ENCODE measurements at places on chromosomes 11 and 22.

GRCh38 chr22:49779211-49779610, 48.5 kb downstream of the BRD1 start:
- no peak for DNase-seq

DNA sequence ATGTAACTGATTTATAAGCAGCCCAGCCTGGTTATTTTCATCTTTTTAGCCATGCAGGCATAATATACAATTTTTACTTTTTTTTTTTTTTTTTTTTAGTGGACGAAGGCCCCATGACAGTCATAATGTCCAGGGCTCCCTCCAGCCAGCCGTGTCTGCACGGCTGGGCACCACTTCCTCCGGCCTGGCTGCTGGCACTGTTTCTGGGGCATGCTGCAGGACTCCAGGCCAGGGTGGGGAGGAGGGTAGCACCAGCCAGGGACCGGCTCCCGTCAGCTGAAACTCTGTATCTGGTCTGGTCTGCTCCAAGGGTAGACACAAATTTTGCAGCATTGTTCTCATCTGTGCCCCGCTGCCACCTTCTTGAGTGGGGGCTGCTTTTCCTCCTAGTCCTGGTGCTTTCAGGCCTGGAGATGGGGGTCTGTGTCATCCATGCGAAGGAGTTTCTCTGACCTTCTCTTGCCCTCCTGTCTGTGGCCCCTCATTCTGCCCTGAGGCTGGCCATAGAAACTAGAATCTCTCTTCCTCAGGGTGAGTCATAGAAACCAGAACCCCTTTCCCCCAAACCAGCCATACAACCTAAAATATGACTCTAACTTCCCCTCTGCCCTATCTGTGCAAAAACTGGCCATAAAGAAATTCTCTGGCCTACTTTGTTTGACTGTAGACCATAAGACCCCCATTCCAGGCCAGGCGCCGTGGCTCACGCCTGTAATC, 9.2 kb upstream of the RRP7A start:
- no peak for DNase-seq

DNA sequence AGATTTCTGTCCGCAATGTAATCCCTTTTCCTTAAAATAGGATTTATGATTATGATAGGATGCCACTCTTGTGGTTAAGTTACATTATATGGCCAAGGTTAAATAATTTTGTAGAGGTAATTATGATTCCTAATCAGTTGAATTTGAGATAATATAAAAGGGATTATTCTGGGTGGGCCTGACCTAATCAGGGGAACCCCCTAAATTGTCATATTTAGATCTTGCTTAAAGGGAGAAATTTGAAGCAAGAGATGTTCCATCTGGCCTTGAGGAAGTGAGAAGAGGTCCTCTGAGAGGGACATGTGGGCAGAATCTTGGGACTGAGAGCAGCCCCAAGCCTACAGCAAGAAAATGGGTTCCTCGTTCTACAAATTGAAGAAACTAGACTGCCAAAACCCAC, 1550.1 kb upstream of the TENM4 start:
- no peak for DNase-seq

DNA sequence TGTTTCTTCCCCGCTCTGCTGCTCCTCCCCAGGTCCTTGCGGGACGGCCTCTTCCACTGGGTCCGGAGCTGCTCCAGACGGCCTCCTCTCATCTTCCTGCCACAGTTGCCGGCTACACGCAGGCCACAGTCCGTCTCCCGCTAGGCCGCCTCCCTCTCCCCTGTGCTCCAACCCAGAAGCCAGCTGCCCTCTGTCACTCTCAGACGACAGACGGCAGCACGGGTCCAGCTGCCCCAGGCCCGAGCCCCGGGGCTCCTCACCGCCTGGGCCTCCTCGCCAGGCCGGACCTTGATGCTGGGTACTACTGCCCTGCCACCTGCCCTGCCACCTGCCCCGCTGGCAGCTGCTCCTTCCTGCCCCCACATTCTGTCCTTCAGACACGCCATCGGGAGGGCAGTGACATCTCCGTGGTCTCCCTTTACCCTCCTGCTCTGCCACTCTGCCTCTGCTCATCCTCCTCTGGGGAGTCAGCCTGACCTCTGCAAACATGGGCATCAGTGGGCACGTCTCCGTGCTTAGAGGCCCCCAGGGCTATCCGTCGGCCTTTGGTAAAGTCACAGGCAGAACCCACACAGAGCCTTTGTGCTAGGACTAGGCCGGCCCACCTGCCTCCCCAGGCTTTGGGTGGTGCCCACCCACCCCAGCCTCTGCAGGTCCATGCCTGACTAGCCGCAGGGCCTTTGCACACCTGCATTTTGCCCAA, 43.1 kb upstream of the TH start:
- no peak for DNase-seq

DNA sequence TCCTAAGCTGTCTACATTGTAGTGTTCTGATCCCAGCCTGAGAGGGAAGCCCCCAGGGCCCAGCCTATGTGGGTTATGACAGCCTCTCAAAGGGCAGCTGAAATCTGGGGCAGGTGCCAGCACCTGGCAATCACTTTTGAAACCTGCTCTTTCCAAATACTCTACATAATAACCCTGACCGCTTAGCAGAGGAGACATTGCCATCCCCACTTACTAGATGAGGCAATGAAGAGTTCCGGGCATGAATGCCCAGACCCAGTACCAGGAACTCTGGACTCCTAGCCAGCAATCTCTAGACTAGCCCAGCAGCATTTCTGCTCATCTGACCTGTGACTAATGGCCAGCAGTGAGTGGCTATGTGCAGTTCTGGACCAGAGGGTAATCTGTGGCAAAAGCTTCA, 412.4 kb upstream of the CADM1 start:
- DNase-seq = no peak

GRCh38 chr22:24883432-24883831, 63.1 kb downstream of the LHFPL7 start:
- DNase-seq = no peak

DNA sequence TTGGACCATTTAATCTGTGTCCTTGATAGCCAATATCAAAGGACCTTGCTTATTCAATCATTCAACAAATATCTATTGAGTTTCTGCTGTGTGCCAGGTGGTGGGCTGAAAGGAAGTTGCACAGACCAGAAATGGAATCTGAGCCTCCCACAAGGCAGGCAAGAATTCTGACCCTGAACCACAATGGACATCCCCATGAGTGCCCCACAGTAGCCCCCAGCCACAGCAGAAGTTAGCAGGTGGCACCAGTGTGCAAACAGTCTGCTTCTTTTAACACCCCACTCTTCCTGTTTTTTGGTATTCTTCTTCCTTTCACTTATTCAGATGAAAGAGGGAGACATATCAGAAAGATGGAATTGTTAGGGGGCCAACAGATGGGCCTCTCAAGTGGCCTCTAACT, 12.2 kb upstream of the SERPING1 start:
- DNase-seq = no peak

- no peak for DNase-seq
Measured at GRCh38 chr11:65298131-65298535, 16.5 kb upstream of the CDC42EP2 start.

GRCh38 chr11:124884340-124884739, 13.3 kb downstream of the ROBO4 start:
- DNase-seq = no peak

DNA sequence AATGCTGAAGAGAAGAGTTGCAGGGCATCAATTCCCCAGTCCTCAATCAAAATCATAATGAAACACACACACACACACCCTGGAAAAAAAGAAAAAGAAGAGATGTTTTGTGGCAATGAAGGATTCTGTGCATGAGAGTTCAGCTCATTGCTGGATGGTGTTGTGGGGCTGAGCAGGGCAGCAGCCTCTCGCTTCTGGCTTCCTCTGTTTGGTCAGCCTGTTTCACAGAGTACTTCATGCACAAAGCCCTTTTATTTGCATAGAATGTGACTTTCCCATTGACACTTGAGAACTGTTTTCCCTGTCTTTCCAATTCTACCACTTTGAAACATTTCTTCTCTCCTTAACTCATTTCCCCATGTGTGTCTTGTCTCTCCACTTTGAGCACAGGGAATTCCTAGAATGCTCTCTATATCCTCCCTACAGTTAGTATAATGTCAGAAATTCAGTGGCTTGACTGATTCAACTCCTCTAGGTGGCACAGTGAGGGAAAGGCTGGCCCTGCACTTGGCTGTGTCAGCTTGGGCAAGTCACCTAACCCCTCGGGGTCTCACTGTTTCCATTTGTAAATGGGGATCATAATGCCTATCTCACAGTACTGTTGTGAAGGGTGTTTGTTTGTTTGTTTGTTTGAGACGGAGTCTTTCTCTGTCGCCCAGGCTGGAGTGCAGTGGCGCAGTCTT, 25.4 kb upstream of the BSX start:
- DNase-seq = no peak

- DNase-seq = no peak
Measured at GRCh38 chr11:80473562-80473961, 1032.7 kb upstream of the TENM4 start.

DNA sequence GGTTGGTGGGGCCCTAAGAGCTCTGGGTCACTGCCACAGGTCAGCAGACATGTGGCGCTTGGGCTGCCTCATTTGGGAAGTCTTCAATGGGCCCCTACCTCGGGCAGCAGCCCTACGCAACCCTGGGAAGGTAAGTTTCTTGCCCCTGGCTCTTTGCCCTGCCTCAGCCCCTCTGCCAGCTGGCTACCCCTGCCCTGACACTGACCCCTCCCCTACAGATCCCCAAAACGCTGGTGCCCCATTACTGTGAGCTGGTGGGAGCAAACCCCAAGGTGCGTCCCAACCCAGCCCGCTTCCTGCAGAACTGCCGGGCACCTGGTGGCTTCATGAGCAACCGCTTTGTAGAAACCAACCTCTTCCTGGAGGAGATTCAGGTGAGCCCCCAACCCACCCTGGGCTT, 1.9 kb downstream of the SCYL1 start:
- no peak for DNase-seq

DNA sequence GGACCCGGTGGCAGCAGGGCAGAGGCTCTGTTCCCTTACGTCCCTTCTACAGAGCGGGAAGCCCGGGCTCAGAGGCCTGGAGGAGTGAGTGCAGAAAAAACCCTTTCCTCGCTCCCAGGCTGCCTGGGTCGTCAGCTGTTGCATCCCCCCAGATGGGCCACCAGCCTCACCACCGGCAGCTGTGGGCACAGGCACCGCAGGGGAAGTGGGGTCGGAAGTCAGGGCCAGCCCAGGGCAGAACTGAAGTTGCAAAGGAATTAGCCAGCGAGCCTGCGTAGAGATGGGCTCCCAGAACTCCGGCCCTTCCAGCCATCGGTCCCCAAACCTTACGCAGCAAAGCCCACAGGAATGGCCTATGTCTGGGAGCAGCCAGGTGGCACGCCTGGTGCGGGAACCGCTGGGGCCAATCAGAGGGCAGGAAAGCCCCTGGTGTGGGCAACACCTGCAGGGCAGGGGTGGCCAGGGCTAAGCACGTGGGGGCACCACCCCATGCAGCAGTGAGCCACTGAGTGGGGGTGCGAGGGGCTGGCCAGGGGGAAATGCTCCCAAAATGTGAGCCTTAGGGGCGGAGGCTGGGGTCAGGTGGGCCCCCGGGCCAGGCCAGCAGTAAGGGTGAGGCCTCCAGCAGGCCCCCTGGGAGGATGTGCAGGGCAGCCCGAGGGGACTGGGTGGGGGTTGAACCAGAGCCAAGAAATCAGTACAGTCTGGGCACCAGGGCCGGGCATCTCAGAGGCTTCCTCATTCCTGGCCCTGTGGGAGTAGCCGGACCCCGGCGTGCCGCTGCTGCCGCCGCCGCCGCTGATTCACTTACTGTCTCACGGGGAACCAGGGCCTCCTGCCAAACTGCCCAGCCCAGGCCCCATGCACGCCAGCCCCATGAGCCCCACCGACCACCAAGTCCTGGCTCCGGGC, 58.2 kb downstream of the WNT7B start:
- DNase-seq = no peak

DNA sequence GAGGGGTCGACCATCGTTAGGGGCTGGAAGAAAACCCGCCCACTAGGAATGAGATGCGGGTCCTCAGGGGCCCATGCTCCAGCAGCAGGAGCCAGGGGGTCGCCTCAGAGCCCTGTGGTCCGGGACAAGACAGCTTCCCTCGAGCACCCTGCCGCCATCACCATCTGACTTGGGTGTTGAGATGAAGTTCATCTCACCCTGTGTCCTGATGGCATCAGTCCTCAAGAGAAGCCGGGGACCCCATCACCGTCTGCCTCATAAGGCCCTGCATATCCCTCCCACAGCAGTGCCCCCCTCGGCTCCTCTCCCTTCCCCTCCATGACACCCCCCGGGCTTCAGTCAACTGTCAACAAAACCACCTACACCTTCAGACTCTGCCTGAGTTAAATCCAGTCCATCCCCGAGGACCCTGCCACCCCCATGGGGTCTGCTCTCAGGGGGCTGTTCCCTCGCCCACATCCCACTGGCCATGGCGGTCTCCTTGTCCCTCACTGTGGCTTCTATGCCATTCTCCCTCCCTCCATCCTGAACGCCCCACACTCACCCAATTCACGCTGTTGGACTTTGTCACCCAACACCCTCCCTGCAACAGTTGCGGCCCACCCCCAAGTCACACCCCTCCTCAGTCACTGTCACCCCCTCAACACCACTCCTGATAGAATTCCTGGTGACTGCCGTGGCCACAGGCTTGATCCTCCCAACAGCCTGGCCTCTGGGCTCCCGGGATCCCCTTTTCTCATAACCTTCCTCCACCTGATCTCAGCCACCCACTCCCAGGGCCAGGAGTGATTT, 87.7 kb upstream of the RTL6 start:
- no peak for DNase-seq

GRCh38 chr22:34308101-34308500, 387.8 kb upstream of the LARGE1 start:
- DNase-seq = no peak

DNA sequence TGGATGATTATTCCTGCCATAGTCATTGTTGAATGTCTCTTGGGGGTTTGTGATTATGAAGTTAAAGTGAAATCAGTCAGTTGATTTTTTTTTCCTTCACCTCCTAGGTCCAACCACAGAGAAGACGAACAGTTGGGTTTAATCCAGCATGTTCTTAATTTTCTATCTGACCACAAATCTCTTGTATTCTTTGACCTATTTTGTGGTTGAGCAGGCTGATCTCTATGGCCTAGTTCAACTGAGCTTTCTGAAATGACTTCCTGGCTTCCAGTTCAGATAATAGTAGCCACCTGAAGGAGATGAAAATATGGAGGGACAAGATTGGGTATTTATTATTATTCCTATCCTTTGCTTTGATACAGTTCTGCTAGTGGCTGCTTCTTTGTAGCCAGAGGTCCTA, 5.2 kb upstream of the OR56A5 start:
- DNase-seq = no peak
